Thymus (tissue), 14 donors: ENCODE measurements at places on chromosomes 1 and 21. TPM values are rescaled to one million over a fixed set of nuclear protein-coding genes. Genes with fewer than 3 reads are reported as not detected.

DNA sequence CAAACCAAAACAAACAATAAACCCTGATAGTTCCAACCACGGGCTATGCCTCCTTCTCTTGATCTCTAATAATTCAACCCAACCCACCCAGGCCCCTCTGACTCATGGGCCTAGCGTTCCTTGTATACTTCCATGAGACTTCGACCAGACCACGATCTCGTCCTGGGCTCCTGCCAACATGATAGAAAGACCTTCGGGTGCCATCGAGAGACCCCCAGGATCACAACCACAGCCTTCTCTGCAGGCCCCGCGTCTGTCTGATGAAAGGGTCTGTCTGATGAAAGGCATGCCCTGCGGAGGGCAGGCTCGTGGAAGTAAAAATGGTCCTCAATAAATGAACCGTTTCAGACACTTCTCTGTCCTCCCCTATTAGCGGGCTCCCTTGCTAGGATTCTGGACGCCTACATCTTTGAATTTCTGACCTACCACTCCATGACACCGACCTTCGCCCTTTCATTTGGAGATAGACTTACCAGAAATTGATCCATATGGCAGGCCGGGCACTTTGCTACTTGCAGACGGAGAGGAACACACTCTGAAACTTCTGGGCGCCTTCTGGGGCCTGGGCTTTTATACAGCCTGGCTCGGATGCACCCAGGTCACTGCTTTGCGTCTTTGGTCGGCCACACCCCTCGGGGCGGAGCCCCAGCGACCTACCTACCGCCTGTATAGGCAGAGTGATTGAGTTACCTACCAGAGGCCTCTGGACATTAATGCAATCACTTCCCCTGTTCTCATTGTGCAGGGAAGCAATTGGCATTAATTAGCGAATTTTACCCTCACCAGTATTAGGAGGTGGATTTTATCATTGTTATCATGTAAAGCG is 5.3 kb upstream of the KLF18 start:
- no peak for DNase-seq

DNA sequence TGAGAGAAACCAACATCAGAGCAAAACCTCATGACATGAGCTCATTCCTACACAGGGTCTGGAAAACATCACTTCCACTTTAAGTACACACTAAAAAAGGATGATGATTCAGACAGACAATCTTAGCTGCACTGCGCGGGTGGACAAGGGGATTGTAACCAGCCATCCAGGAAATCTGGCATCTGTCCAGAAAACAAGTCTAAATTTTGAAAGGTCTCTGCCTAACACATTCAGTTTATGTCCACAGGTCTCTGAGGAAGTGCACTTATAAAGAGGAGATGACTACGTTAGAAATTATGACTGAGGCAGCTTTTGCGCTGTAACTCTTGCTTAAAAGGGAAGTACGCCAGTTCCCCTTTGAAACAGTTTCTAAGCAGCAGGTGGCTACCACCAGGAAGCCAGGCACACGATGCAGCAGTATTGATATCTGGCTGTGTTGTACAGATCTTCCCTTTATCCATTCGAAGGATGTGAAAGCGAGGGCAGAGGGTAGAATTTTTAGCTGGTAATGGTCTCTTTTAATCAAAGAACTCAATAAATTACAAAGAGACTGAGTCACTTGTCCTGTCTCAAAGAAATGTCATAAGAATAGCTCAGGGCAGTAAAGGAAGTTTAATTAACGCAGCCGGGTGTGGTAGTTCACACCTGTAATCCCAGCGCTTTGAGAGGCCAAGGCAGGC is 128.0 kb downstream of the SETD4 start:
- DNase-seq, result peak; percentile 57

DNA sequence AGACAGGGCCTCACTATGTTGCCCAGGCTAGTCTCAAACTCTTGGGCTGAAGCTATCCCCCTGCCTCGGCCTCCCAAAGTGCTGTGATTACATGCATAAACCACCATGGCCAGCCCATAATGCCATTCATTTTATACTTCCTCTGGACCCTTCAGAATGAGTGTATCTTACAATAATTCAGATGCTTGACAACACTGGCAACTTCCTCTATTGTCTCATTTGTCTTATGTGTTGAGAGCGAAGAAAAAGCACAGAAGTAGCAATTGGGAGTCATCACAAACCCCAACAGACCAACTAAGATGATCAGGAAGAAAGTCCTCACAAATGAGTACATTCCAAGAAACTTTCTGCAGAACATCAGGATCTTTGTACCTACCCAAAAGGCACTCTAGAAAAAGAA is 191.9 kb downstream of the RERE start:
- no peak for DNase-seq

Gene MNDA
- total RNA-seq, result 21.6 TPM

Gene KRTAP19-3
- total RNA-seq, result not detected

GRCh38 chr1:65939191-65939590 is 146.5 kb downstream of the PDE4B start:
- no peak for DNase-seq

DNA sequence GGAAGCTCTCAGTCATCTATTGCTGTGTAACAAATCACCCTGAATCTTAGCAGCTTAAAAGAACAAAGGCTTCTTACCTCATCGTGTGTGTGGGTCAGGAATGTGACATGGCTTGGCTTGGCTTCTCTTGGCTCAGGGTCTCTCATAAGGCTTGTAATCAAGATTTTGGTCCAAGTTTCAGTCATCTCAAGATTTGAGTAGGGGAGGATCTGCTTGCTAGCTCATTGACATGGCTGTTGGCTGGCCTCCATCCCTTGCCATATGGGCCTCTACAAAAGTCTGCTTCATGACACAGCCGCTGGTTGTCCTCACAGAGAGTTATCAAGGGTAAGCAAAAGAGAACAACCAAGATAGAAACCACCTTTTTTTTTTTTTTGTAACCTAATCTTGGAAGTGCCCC is 207.7 kb downstream of the PTPRC start:
- no peak for DNase-seq

DNA sequence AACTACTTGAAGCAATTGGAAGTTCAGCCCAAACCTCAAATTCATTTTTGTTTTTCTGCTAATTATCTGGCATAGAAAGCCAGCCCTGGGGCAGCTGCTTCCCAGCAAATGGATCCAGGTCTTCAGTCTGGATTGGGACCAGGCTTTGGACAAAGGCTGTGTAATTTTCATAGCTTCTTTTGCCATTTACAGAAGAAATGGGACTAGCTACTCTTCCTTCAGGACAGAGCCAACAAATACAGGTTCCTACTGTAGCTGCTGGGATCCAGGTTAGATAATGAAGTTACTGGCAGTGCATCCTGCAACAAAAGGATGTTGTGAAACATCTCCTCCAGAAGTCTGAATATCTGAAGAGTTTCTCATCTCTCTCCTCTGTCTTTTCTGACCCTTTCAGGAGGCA is 171.5 kb upstream of the CAMK1G start:
- DNase-seq, result no peak

Gene C1orf141
- total RNA-seq, result not detected

Gene GBP6
- 0.61 TPM for total RNA-seq

- DNase-seq, result no peak
These were observed at the start of gene FCRL1 for GRCh38 chr1:157819896-157820295. Gene FCRL1 (minus strand): TSS chr1:157820120. CDS start chr1:157820037, 83 bp downstream.

Gene OR6N1
- total RNA-seq, result not detected

DNA sequence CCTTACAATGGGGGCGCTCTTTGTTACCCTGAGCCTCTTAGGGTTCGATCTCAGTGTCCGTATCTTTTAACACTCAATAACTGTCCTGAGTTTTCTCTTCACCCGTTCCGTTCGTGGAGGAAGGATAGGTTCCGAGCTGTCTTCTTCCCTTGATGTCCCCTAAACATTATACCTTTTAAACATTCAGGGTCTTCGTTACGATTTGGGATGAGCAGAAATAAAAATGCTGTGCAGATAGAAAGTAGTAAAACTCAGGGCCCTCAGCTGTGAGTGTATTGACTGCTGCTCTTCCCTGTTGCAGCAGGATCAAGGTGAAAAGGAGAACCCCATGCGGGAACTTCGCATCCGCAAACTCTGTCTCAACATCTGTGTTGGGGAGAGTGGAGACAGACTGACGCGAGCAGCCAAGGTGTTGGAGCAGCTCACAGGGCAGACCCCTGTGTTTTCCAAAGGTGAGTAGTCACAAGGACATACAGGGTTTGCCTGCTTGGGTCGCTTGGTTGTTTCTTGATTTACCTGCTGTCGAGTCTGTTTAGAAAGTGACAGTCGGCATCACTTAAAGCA is 784 bp downstream of the RPL11 start:
- no peak for DNase-seq

- no peak for DNase-seq
These were observed 54.1 kb downstream of the DTL start for GRCh38 chr1:212089560-212090163.

DNA sequence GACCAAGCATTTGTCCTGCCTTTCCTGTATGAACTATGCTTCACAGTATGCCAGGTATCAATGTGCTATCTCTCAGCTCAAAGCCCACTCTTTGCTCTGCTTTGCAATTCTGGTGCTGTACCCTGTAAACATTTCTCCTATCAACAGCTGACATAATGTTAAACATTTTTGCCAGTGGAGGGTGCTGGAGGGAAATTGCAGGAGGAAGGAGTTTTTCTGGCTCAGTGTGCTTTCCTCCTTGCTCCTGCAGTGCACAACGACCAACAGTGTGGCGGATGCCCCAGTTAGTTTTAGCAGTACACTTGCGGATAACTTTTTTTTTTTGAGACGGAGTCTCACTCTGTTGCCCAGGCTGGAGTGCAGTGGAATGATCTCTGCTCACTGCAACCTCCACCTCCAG is 67.1 kb upstream of the PTGFRN start:
- DNase-seq, result no peak

- DNase-seq, result no peak
These were observed 2.9 kb downstream of the KCNJ10 start for GRCh38 chr1:160066829-160067745.

GRCh38 chr1:33758698-33759097 is 105.2 kb upstream of the HMGB4 start:
- no peak for DNase-seq

- no peak for DNase-seq
These were observed 120.4 kb downstream of the WDR3 start for GRCh38 chr1:118049981-118050380.

- DNase-seq, result no peak
These were observed 48.6 kb downstream of the PTPRC start for GRCh38 chr1:198687429-198687828.

DNA sequence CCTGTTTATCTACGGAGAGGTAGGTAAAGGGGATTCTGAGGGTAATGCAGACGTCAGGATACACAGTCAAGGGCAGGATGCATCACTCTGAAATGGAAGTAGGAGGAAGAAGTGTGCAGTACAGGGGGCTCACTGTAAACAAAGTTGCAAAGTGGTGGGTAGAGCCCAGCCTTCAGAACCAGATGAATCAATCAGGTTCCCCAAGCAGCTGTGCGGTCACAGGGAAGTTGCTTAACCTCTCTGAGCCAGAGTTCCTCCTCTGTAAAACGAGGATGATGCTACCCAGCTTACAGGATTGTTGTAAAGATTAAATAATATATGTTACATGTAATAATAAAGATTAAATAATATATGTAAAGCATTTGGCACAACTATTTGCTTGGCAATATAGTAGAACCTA is 13.5 kb upstream of the MYOM3 start:
- DNase-seq, result no peak

- no peak for DNase-seq
These were observed 26.4 kb upstream of the ARHGEF10L start for GRCh38 chr1:17513131-17513530.

Gene NTMT2
- not detected for total RNA-seq

- DNase-seq, result no peak
These were observed 23.6 kb downstream of the RAP1GAP start for GRCh38 chr1:21645550-21645949.

GRCh38 chr1:235767795-235768194 is 98.9 kb downstream of the LYST start:
- DNase-seq, result no peak

- no peak for DNase-seq
These were observed 48.8 kb upstream of the TMEM51 start for GRCh38 chr1:15104768-15105167.

DNA sequence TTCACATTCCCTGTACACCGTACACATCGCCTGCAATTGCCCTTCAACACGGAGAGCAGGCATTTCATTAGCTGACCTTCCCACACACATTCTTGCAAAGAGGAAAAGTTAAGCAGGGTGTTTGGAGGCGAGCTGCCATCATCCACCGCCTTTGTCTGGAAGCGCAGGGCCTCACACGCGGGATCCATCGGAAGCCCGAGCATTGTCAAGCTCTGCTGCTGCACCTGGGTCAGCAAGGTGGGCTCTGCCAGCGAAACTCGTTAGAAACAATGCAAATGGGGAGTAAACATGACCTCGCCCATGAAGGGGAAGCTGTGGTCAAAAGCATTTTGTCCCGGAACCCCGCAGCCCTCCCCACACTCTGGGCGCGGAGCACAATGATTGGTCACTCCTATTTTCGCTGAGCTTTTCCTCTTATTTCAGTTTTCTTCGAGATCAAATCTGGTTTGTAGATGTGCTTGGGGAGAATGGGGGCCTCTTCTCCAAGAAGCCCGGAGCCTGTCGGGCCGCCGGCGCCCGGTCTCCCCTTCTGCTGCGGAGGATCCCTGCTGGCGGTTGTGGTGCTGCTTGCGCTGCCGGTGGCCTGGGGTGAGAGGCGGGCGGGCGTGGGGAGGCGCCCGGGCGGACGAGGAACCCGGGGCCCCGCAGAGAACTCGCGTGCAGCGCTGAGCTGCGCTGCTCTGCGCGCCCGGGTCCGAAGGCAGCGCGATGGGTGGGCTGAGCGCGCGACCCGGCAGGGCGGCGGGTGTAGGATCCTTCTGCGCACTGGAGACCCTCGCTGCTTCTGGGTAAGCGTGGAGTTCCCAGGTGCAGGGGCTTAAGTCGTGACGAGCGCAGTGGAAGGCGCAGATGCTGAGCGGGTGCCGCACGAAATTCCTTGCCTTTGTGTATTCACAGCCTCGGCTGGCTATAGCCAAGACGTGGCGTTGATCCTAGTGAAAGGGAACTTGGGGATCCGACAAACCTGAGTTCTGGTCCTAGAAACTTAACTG is at the start of gene CR1:
Gene CR1 (plus strand): TSS at position 357 of the 992 bp plus-strand sequence. CDS start 111 bp downstream, at position 468.
- DNase-seq, result peak; percentile 22

- DNase-seq, result peak; percentile 86
These were observed at the start of gene RUSC1 for GRCh38 chr1:155320661-155321617. Gene RUSC1 (plus strand): TSS chr1:155320894. CDS start chr1:155321774, 880 bp downstream.

Gene NBPF4
- 0.09 TPM for total RNA-seq

- no peak for DNase-seq
These were observed 87.9 kb upstream of the HMCN1 start for GRCh38 chr1:185646202-185646683.
